Stimulated activated CD4-positive, alpha-beta T cell treated with anti-CD3 and anti-CD28 coated beads, TNF-alpha, amount 100 ng/mL, for 48 hours (primary cell): ENCODE measurements at places on chromosomes 1 and 21.

DNA sequence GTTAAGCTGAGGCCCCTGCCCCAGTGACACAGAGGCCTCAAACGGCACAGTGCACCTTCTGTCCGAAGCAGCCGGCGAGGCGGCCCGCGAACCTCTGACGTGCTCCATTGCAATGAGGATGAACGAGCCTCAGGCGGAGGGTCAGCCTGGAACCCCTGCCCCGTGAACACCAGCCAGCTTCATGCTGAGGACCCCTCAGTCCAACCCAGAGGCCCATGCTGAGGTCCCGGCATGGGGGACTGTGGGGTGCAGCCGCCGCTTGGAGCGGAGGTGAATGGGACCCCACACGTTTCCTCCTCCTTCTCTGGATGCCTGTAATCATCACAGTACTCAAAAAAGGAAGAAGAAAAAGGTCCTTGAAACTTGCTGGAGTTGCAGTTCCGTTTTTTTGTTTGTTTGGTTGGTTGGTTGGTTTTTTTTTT, 62.1 kb downstream of the PRKCZ start:
- DNase-seq: no peak

DNA sequence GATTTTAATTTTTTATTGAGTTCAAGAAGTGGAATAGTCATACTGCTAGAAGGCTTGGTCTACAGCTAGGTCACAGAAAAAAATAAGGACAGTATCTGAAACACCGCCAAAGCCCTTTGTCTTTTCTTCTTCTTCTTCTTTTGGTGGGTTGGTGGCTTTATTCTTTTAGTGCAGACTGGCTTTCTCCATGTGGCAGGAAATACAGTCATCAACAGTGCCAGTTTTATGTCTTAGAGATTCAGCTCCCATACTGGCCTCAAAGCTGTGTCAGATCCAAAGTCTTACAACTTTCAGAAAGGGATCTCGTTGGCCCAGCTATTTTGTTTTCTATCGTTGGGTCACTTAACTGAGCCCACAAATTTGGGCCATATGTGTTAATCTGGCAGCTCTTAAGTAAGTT, 58.2 kb downstream of the FNBP1L start:
- DNase-seq: no peak

- DNase-seq: no peak
Observed at GRCh38 chr1:226973898-226974543, 33.9 kb downstream of the COQ8A start.

DNA sequence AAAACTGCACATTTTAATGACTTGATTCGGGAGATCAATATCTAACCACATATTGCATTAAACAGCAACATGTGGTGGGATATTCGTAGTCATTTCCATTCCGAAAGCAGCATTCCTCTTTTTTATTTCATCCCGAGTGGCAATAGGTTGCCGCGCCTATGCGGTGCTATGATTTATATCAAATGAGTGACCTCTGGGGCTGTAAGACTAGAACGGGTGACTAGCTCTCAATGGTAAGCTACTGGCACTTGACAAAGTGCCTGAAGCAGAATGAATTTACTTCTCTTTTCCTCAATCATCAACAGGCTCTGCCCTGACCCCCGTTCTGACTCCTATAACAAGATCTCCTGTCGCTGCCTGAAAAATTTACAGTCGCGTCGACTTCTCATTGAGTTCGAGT, 162.3 kb downstream of the ZNF281 start:
- DNase-seq: no peak

DNA sequence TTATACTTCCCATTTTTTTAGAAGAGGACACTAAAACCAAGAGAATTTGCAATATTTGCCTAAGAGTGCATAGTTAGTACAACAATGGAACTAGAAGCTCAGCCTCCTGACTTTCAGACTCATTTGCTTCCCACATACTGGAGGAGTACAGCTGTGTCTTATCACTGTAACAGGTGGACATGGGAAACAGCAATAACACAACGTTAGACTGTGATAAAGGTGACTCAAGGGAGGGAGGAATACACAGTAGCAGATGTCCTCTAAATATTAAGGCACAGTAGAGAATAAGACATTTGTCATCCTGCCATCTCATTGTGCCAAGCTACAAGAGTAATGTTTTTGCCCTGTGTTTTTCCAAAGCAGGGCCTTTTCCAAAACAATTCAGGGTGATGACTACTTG, 55.4 kb upstream of the JAK1 start:
- DNase-seq: no peak

- DNase-seq: no peak
Observed at GRCh38 chr1:1318131-1318652, 6.3 kb downstream of the INTS11 start.

DNA sequence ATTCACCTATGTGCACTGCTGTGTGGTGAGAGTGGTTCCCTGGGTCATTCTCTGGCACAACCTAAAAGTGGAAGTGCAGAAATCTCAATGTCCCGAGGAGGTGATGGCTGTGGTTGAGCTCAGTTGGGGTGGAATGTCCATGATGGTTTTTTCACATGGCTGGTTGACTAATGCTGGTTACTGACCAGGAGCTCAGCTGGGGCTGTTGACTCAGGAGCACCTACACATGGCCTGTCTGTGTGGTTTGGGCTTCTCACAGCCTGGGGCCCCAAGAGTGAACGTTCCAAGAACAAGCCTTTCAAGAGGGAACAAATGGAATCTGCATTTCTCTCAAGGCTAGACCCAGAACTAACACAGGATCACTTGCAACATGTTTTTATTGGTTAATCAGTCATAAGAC, 6.4 kb upstream of the KANK4 start:
- DNase-seq: no peak
